ENCODE measurements at places on chromosomes 3 and 15. TPM values are rescaled to one million over a fixed set of nuclear protein-coding genes. Genes with fewer than 3 reads are reported as not detected.

- DNase-seq = no peak
These were observed 343.2 kb downstream of the LSAMP start for GRCh38 chr3:116102037-116102436.

- DNase-seq = no peak
These were observed 57.6 kb downstream of the ANP32A start for GRCh38 chr15:68763063-68763462.

DNA sequence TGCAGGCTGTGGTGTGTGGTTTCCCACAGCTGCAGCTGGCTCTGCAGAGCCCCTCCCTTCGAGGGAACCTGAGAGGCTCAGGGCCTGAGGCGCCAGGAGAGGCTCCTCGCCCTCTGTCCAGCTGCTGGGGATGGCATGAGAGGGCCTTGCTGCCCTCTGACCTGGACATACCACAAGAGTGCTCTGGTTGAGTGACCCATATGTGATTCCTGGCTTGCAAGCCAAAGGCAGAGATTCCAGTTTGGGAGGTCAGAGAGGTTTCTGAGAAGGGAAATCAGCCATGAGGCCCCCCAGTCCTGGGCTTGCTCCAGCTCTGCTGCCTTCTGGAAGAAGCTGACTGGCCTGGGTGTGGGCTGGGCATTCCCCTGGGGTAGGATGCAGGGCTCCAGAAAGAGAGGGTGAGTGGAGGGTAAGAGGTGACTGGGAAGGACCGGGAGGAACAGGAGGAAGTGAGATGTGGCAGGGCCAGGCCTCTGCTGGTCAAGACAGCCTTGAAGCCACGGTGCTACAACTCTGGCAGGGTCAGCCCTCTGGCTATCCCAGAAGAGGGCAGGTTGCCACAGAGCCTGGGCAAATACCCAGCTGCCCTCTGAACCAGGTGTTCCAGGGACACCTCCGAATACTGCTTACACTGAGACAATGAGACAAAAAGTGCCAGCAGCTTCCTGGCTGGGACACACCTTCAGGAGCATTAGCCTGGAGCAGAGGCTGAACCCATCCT, 16.0 kb upstream of the SRP14 start:
- DNase-seq = no peak

DNA sequence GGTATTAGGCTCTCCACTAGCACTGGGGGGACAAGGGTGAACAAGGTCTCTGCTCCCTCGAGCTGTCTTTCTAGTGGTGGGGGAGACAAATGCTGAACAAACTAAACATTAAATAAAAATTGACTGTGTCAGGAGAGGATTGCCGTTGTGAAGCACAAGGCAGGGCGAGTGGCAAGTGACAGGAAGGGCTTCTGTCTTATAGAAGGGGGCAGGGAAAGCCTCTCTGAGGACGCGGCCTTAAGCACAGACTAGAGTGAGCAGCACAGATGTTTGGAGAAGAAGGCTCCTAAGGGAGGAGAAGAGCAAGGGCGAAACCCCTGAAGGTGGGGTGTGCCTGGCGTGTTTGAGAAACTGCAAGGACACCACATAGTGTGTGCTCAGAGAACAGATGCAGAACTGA, 50.9 kb upstream of the ATP2B2 start:
- DNase-seq = no peak

GRCh38 chr3:171811295-171811912, 1.1 kb upstream of the PLD1 start:
- no peak for DNase-seq

GRCh38 chr3:194999491-194999890, 271.5 kb downstream of the XXYLT1 start:
- no peak for DNase-seq

- DNase-seq = no peak
These were observed 223.3 kb downstream of the P3H2 start for GRCh38 chr3:189897406-189897805.

DNA sequence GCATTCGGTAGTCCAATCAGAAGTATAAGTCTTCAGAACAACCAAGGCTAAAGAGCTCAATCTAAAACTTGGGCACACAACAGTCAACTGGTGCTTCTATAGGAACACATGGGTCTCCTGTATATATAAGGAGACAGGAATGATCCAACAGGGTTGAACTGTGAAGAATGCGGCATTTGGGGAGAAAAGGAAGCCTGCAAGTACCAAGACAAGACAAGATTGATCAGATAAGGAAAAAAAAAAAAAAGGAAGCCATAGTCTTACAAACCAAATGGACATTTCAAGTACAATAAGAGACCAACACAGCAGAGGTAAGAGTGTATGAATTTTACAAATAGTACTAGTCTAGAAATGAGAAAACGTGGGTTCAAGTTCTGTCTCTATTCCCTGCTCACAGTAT, 6.5 kb downstream of the CPEB1 start:
- DNase-seq = no peak

- DNase-seq = no peak
These were observed 9.6 kb upstream of the LAMP3 start for GRCh38 chr3:183172051-183172639.

DNA sequence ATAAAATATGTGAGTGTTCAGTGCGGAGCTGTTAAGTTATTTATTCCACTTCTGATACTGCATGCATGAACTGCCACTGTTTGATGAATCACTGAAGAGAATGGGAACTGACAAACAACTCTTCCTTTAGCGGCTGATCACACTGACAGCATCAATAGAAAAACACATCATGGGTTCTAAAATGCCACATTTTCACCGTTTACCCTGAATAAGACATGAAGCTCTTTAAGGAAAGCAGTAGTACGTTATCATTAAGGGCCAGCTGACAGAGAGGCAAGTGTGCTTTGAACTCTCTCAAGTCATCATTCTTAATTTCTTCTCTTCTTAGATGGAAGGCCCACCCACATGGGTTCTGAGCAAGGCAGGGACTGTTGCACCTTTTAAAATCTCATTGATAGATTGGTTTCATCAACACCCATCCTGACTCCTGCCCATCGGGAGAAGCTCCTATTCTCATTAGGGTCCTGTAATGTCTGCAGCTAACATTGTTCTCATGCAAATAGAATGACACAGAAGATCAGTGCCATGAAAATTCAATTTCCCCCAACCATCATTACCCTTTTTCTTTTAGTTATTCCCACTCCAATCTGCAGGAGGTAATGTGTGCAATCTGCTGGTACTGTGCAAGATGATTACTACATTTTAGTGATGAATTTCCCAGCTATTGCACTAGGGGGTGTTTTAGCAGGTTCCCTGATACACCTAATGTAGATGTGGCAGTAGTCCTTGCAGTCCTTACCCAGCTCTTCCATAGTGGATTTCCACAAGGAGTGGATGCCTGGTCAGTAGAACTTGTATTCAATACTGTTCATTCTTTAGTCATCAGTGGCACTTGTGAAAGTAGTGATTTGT, 119.1 kb downstream of the ROBO2 start:
- DNase-seq = no peak

GRCh38 chr15:82315519-82316246, 33.6 kb downstream of the GOLGA6L10 start:
- no peak for DNase-seq

DNA sequence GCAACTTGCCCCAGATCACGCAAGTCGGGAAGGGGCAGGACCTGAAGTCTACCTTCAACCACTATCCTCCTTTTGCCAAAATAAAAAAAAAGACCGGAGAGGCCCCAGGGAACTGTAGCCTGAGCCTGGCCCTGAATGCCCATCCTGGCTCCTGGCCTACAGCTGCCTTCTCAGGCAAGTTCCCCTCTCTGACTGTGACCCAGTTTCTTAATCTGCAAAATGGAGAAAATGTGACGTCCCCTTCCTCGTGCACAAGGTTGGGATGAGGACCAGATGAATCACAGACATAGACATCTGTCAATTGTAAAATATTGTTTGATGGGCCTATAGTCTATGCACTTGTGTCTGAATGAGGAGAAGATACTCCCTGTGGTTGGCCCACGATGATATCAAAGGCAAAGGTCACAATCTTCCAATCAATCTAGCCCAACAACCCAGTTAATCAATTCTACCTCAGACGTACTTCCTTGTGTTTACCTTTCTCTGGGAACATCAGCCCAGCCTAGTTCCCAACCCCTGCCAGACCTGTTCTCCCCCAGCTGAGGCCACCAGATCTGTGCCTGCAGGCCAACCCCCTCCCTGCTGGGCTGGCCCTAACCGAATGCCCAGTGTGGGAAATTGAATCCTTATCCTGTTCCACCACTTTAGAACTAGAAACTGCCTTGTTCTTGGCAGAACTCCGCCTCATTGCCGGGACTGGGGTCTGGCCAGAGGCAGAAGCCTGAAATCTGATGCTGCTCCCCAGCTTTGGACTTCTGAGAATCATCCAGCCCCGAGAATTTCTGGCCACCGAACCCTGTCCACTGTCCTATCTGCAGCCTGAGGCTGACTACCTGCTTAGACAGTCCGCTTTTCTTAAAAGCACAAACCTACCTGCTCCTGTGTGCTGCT, 101.8 kb upstream of the LIPC start:
- peak; percentile 33 for DNase-seq

- DNase-seq = no peak
These were observed 9.4 kb downstream of the ESYT3 start for GRCh38 chr3:138443521-138444503.

DNA sequence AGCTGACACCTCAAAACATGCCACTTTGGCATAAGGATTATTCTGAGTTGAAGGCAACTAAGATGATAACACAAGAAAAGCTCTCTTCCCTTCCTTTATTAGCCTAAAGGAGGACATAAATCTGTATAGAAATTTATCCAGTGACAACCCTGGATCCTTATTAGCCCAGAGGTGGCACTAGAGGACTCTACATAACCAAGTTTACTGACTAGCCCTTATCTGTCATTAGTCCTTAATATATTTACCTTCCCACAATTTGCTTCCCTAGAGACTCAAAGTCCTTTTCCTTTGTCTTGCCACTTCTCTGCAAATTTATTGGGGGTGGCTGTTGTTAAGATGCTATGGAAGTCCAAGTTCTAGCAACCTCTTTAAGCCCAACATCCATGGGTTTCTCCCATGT, 26.7 kb downstream of the CEP70 start:
- no peak for DNase-seq

DNA sequence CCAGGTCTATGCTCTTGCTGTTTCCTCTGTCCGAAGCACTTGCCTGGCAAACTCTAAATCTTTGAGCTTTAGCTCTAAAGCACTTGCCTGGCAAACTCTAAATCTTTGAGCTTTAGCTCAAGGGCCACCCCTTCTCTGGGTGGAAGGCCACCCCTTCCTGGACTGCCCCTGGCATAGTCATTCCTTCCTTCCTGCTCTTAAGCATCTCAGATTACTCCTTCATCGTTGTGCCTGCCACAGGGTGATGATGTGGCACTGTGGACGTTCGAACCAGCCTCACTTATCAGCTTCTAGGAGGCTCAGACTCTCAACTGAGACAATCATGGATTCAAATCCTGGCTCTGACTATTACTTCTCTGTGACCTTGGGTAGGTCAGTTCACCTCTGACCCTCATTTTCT, 10.5 kb upstream of the CRABP1 start:
- no peak for DNase-seq

- no peak for DNase-seq
These were observed 275.4 kb downstream of the NFKBIZ start for GRCh38 chr3:102124704-102125103.

DNA sequence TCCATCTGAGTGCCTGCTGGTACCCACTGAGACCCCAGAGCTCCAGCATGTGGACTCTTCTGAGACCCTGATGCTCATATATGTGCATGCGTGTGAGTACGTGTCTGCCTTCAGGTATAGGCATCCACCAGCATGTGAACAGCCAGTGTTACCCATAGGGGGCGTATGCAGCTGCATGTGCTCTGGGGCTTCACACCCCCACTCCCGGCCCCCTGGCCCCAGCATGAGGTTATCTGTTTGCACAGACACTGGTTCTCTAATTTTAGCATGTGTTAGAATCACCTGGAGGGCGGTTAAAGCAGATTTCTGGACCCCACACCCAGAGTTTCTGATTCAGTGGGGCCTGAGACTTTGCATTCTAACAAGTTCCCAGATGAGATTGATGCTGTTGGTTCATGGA, 824 bp upstream of the CILP start:
- DNase-seq = no peak

- no peak for DNase-seq
These were observed 636.4 kb upstream of the DPPA4 start for GRCh38 chr3:109973733-109974132.

DNA sequence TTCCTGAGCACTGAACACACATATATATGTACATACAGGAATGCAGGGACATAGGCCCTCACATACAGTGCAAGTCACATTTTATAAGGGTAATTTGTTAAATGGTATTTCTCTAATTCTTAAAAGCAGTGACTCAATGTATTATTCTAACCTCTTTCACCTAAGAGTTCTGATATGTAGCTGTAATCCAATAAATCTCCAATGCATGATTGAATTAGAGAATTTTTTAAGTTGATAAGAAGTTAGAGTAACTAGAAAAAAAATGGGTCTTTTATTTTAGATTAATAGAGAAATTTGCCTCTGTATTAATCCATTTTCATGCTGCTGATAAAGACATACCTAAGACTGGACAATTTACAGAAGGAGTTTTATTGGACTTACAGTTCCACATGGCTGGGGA, 98.2 kb downstream of the RBMS3 start:
- no peak for DNase-seq

DNA sequence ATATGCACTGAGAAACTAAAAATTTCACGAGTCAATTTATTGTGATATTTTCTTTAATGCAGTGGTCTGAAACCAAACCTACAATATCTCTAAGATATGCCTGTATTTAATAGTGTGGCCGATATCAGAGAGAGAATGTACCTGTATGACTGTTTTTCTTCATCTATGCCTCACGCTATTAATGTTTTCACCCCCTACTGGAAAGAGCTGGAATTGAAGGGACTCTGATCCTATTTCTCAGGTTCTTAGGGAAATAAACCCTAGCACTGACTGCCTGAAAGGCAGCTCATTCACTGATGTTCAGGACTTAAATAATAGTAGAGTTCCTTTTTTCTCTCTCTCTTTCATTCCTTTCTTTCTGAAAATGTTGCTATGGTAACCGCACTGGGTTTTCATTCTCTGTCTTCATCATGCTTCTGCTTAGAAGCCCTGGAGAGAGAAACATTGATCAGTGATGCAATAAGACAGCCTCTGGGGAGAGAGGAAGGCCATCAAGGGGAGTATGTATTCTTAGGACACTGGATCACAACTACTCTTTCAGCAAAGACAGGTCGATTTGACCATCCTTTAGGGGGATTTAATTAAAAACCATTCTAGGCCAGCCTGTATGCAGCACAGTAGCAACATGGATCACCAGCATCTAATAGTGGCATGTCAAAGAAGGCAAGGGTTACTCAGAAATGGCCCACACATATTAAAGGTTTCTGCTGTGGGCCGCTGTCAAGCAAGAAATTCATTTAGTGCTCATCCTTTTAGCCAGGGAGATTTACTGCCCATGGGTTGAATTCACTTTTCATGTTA, 1135.7 kb downstream of the IGSF11 start:
- DNase-seq = no peak

The RASGRP1 gene
- total RNA-seq = 1.0 TPM

The DCP1A gene
- total RNA-seq = 17.4 TPM

The MYRIP gene
- 2.3 TPM for total RNA-seq

The PAQR9 gene
- total RNA-seq = 9.5 TPM

The MFN1 gene
- 86.1 TPM for total RNA-seq

The IFRD2 gene
- 53.1 TPM for total RNA-seq

The RGMA gene
- 18.4 TPM for total RNA-seq

The LRRC2 gene
- total RNA-seq = 20.5 TPM

The GATM gene
- total RNA-seq = 32.9 TPM

The C15orf39 gene
- total RNA-seq = 14.2 TPM

The STRIT1 gene
- not detected for total RNA-seq

All from left cardiac atrium (tissue), 4 donors.